ENCODE measurements at places on chromosomes 2 and 18. TPM values are rescaled to one million over a fixed set of nuclear protein-coding genes. Genes with fewer than 3 reads are reported as not detected.

MOGAT1 gene
- total RNA-seq: not detected

- no peak for DNase-seq
Measured at GRCh38 chr2:13654416-13654815, 937.7 kb downstream of the TRIB2 start.

GRCh38 chr2:209451209-209451834 is 27.5 kb downstream of the MAP2 start:
- no peak for DNase-seq

- no peak for DNase-seq
Measured at GRCh38 chr2:185785851-185786473, 47.4 kb downstream of the FSIP2 start.

GRCh38 chr2:157262248-157262647 is 4.7 kb downstream of the GALNT5 start:
- DNase-seq: no peak

GRCh38 chr2:230904856-230905447 is 20.1 kb downstream of the GPR55 start:
- DNase-seq: peak; percentile 2

DNA sequence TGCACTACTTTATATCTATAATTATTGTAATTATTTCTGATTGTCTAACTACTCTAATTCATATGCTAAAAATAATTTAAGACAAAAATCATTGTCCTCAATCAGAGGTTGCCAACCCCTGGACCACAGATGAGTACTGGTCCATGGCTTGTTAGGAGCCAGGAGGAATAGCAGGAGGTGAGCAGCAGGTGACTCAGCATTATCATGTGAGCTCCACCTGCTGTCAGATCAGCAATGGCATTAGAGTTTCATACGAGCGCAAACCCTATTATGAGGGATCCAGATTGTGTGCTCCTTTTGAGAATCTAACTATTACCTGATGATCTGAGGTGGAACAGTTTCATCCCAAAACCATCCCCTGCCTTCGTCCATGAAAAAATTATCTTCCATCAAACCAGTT is 1434.4 kb downstream of the LRP1B start:
- DNase-seq: no peak
